ENCODE measurements at places on chromosomes 3 and 15.
A peak's percentile ranks its signal among the peaks of the same experiment; 100 is the strongest.

DNA sequence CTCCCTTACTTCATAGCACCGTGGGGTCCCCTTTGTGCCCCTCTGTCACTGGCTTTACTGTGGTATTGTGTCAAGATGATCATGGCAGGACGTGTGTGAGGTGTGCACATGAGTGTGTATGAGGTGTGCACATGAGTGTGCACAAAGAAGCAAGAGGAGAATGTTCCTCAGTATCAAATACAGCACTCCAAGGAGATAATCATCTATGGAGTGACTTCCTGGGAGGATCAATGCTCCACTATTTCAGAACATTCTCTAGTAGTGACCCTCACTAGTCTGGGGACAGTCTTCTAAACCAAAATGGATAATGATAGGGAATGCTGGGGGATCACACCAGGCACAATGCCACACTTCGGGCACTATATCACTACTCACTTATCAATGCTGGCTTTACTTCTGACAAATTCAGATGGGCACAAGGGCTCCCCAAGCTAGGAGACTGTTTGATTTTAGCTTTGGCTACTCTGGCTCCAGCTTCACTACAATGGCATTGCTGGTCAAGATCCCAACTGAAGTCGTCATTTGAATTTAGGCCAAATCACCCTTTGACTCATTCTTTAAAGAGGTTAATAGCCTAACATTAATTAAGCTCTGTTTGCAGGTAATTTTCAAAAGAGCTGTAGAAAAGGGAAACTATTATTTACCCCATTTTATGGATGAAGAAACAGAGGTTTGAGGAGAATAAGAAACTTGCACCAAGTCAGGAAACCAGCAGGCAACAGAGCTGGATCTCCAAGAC is 124.1 kb downstream of the THRB start:
- DNase-seq = no peak

DNA sequence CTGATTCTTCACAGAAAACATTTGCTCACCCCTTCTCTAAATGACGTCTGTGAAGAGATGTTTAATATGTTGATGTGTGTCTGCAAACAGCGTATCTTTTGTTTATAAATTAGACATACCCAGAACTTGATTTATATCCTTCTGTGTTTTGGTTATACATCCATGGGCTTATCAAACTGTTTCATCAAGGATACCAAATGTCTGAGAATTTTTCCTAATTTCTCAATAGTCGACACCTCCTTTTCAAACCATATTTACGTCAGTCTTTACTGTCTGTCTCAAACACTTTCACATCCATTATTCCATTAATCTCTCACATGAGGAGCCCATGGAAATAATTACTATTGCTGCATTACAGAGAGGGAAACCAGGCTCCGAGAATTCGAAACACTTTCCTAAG is 85.4 kb downstream of the FGF12 start:
- DNase-seq = no peak

DNA sequence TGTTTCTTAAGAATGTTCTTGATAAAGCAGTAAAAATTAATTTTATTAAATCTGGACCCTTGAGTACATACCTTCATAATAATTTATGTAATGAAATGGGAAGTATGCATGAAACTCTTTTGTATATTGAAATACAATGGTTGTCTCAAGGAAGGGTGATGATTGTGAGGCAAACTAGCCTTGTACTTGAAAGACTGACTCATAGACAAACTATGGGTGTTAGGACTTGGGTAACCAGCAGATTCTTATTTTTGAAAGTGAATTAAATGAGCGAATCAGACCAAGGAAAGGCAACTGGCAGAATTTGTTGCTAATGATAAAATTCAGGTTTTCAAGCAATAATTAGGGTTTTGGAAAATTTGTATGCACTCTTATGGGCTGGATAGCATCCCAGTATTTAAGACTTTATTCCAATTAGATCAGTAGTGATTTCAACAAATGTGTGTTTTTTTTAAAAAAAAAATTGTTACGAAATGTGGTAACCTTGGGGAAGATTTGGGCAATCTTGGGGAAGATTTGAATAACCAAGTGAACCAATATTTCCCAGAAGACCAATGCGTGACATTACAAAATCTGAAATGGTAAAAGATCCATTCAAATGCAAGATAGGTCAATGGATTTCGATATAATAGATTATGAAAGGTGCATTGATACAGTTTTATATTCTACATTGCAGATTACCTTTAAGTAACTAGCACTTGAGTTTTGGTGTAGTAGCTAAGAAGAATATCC is 42.0 kb downstream of the ATP2C1 start:
- no peak for DNase-seq

DNA sequence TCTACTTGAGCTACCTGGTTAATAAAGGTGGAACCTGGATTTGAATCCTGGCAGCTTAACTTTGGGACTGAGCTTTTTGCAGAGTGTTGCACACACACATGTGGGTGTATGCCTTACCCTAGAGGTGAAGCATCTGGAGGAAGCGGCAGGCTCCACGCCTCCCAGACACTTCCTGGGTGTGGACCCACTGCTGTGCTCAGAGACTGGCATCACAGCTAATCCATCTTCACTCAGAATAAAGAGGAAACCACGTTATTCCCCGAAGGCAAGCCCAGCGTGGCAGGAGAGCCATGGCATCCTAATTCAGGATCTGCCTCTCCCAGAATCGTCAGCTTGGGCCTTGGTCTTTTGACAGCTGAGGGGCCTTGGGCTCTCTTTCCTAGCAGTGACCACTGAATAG is 25.5 kb downstream of the CCDC13 start:
- no peak for DNase-seq

- no peak for DNase-seq
These were observed 27.3 kb upstream of the SPRED1 start for GRCh38 chr15:38225381-38225780.

DNA sequence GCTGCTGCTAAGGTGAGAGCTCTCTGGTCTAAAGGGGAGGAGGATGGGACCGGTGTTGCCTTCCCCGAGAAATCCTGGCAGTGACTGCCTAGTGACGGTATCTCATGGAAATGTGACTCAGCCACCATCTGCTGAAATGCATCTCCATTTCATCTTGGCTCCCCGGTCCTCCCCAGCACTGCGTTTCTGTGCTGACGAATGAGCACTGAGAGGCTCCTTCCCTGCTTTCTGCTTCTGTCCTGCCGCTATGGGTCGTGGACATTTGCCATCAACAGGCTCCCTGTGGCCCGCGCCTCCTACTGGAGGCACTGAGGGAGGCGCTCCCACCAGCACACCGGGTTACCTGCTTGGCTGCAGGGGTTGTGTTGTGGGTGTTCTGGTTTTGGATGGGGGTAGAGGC is 13.5 kb upstream of the SEC13 start:
- DNase-seq = peak; percentile 88

DNA sequence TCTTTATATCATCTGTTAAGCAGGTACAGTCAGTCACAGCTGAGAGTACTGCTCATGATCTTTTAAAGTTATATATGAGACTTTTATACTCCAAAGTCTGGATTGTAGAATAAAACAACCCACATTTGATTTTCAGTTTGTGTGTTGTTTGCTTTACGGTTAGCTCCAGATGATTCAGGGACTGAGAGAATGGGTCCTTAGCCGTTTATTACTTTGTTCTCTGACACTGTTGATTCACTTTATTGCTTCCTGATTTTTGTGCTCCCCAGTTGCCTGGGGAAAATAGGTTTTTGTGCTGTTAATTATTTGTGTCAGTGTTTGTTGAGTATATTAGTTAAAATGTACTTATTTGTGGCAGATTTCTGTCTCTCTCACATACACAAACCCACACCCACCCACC is 8.6 kb upstream of the EBLN2 start:
- DNase-seq = no peak

- DNase-seq = no peak
These were observed 146.0 kb downstream of the ARPP21 start for GRCh38 chr3:35785234-35785888.

GRCh38 chr3:154247806-154248415 is 76.4 kb downstream of the DHX36 start:
- no peak for DNase-seq

- no peak for DNase-seq
These were observed 651.8 kb upstream of the SGO1 start for GRCh38 chr3:20837676-20838302.

- DNase-seq = no peak
These were observed 51.7 kb downstream of the OTOL1 start for GRCh38 chr3:161548301-161548700.

- no peak for DNase-seq
These were observed 141.8 kb upstream of the ICE2 start for GRCh38 chr15:60620708-60621107.

GRCh38 chr3:126130981-126131745 is 47.2 kb upstream of the SLC41A3 start:
- no peak for DNase-seq

DNA sequence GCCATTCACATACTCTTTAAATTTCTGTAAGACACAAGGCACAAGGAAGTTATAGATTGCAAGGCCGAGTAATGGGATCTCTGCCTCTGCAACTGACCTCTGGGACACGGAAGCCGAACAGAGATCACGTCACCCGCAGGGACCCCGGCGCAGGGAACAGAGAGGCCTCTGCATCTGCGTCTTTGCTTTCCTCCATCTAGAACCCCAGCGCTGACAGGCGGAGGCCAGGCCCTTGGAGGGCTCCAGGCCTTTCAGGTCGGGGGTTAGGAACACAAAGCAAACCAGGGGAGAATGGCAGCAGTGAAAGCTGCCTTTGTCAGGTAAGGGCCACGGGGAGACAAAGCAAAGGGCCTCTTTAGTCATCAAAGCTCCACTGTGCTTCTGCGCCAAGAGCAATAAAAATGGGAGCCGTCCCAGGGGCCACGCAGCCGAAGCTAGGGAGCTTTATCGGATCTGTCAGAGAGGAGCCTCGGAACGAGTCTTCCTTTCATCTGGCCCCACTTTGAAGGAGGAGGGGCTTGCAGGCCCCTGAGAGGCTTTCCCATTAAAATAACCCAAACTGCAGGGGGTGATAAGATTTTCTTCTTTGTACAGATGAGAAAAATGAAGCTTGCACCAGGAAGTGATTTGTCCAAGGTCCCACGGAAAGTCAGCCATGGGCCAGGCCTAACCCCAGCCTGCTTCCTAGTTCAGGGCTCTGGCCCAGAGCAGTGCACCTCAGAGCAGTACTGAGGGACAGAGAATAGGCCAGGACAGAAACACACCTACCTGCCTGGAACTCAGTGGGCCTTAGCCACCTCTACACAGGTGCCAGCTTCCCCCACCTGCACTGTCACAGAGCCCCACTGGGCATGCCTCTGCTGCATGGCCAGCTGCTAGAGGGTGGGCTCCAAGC is 84.4 kb upstream of the RAD18 start:
- peak; percentile 37 for DNase-seq

- no peak for DNase-seq
These were observed 119.2 kb upstream of the CTNNB1 start for GRCh38 chr3:41080141-41080540.

All from HuH-7 (cell line).